Endodermal cell (in vitro differentiated cells): ENCODE measurements at places on chromosomes 6 and 20.

DNA sequence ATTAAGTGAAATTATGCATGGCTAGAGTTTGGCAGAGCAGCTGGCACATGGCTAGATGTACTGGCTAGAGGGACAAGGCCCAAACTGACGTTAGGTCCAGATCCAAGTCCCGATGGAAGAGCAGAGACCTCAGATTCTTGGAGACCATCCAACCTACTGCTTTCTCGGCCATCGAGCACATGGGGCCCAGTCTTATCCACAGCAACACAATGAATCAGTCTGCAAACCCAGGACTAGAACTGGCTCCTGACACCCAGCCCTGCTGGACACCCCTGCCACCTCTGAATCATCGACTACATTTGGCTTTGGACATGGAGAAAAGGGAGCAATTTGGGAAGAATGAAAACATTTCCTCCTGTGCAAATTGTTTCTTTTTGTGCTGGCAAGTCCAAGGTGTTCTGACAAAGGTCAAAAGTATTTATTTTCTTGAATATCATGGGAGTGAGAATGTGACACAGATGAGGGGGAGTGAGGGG lies 23.9 kb upstream of the YWHAB start:
- no peaks in the 10 kb centered on the region for H3K36me3 ChIP-seq
- H3K4me3 ChIP-seq: no peak overlapping the region
- no peak overlapping the region for H3K27ac ChIP-seq
- no peak for DNase-seq
- peaks cover 4% of the 10 kb centered on the region for H3K4me1 ChIP-seq
- no peaks in the 10 kb centered on the region for H3K27me3 ChIP-seq

- DNase-seq: no peak
- peaks cover 37% of the 10 kb centered on the region for H3K36me3 ChIP-seq
- peaks cover 13% of the 10 kb centered on the region for H3K4me1 ChIP-seq
- no peaks in the 10 kb centered on the region for H3K27me3 ChIP-seq
- no peak overlapping the region for H3K4me3 ChIP-seq
- H3K27ac ChIP-seq: no peak overlapping the region
These were observed 4.9 kb downstream of the PLCG1 start for GRCh38 chr20:41142245-41142644.

DNA sequence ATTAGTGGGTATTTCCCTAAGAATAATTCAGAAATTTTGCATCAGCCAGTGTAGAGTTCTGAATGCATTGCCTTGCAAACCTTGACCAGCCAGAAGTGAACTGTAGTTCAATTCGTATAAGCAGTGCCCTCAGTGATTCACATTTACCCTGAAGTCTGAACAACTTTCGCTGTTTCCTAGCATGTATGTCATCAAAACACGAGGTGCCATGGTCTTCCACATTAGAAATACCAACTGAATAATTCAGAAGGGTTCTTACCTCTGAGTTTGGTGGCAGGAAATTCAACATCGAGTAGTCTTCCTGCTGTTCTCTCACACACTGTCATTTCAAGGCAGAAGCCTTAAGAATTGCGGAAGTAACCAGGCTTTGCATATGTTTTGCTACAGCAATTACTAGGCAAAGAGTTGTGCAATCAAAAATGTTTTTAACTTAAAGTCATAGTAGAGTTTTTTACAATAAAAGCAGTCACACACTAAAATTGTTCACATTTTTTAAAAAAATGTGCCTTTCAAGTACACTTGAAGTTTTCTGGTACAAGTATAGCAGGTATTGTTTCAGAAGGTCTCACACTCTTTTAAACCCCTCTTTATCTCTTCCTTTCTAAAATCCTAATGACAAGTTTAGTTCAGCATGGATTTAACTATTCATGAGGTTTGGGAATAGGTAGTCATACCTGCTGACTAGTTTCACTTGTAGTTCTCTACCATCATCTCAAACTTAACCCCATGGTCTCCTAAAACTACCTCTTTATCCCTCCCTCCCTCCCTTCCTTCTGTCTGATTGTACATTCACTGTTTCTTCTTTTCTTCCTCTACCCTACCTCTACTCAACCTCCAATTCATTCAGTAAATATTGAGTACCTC lies 118.3 kb downstream of the STXBP5 start:
- H3K36me3 ChIP-seq: peaks cover 51% of the 10 kb centered on the region
- no peaks in the 10 kb centered on the region for H3K27me3 ChIP-seq
- H3K4me1 ChIP-seq: no peaks in the 10 kb centered on the region
- no peak for DNase-seq

DNA sequence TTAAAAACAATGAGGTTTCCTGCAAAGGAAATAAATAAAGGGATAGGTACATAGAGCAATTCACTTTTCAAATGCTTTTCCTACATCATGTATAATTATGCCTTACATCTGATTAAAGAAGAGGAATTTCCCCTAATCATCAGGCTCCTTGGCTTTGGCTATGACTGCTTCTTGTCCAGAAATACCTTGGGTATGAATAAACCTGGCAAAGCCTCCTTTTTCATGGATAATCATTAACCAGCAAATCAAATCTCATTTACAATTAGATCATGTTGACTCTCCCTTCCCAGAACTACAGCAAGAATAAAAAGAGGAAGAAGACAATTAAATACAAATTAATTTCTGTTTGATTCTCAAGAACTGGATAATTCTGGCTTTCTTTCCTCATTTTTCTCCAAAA lies 58.0 kb upstream of the CD2AP start:
- no peak overlapping the region for H3K27ac ChIP-seq
- H3K36me3 ChIP-seq: no peaks in the 10 kb centered on the region
- no peaks in the 10 kb centered on the region for H3K27me3 ChIP-seq
